ENCODE measurements at places on chromosomes 5 and 9.

DNA sequence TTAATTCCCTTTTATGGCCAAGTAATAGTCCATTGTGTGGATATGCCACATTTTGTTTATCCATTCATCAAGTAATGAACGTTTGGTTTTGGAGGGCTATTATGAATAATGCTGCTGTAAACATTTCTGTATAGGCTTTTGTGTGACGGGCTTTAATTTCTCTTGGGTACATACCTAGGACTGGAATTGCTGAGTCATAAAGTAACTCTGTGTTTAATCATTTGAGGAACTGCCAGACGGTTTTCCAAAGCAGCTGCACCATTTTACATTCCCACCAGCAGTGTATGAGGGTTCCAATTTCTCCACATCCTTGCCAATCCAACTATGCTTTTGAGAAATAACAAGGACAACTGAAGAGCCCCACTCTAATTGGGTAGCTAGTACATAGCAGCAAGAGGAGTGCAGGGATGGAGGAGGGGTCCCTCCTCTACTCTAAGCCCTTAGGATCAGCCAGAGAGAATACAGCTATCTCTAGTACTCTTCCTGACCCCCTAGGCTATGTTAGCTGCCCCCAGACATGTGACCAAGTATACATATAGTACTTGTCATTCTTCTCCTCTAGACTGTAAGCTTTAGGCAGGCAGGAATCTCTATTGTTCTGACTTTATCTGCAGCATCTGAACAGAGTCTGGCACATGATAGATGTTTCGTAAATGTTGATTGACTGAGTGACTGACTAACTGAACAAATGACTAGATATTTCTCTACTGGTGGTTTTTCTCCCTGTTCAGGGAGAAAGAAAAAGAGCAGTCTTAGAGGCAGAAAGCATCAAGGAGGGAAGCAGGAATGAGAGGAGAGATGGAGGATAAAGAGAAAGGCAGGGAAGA is 22.1 kb upstream of the MATR3 start:
- DNase-seq: no peak

DNA sequence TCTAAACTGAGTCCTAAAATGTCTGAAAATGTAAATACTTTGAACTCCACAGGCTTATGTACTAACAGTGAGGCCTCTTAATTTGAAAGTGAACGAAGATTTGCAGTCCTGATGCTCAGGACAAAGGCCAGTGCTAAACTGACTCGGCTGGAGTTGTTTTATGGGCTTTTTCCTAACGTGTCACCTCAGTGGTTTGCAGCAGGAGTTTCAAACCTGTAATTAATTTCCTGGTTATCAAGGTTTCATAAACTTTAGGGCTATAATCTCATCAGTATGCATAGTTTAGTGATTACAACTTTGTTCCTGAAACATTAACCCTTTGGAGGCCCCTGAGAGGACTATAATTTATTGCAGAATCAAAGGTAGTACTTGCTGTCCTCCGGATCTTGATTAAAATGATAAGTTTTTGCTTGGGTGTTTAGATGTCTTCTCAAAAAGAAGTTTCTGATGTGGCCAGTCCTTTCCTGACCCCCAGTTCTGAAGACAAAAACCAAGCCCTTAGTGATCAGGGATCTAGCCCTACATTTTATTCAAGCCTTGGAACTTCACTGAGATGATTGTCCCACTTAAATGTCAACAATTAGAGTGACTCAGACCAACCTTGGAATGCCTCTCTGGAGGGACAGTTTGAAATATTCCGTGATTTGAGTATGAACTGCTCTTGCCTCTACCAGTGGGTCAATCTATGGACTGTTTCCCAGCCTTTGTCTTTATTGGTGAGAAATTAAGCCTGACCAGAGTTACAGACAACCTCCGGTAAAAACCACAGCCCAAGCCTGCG is 11.1 kb upstream of the S100Z start:
- no peak for DNase-seq

- peak; percentile 32 for DNase-seq
These were observed at the start of gene GTF3C4 for GRCh38 chr9:132670457-132671391. TSS of gene GTF3C4 (plus strand) at chr9:132670464. CDS start at chr9:132670599, 135 bp downstream.

GRCh38 chr5:135502836-135503520 is 32.8 kb downstream of the NEUROG1 start:
- DNase-seq: no peak

- no peak for DNase-seq
These were observed 122.5 kb downstream of the LHFPL2 start for GRCh38 chr5:78526049-78526525.

GRCh38 chr9:6715755-6716643 is 41.8 kb upstream of the KDM4C start:
- DNase-seq: no peak

DNA sequence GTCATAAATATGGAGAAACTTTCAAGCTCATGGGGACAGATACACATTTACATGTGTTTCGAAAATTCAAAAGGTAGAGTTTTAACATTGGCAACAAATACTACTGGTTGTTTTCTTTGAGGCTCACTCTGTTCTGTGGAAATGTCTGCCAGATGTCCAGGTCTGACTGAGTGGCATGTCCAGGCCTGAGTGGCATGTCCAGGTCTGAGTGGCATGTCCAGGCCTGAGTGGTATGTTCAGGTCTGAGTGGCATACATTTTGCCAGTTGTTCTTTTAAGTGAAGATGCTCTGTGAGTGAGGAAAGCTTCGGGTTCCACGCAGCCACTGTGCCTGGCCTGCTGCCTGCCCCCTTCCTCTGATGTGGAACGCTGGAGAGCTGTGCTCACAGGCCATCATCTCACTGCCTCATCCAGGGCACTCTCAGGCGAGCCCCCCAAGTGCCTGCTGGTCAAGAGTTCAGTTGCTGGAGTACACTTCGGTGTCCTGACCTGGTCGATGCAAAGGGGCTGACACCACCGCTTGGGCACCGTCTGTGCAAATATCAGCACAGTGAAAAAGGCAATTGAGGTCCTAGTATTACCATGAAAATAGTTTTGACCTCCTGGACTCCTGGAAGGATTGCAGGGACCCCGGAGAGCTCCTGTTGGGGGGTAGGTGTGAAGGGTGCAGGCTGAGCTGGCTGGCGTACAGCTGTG is 89.9 kb downstream of the EHMT1 start:
- DNase-seq: no peak
